ENCODE measurements at places on chromosomes 3 and 15. TPM values are rescaled to one million over a fixed set of nuclear protein-coding genes. Genes with fewer than 3 reads are reported as not detected.

Gene GP5
- total RNA-seq: not detected

Gene SPTSSB
- 0.31 TPM for total RNA-seq

Gene LZTFL1
- total RNA-seq: 6.8 TPM

Gene GPR87
- not detected for total RNA-seq

Gene FETUB
- not detected for total RNA-seq

Gene EPHB3
- total RNA-seq: 8.4 TPM

Gene ZNF660
- total RNA-seq: 2.6 TPM

Gene ACKR4
- not detected for total RNA-seq

Gene ZNF80
- not detected for total RNA-seq

Gene CCNDBP1
- total RNA-seq: 49.7 TPM

Gene SNTN
- total RNA-seq: not detected

Gene SATB1
- 8.9 TPM for total RNA-seq

Gene PFN2
- 243 TPM for total RNA-seq

Gene CD200R1
- total RNA-seq: 0.18 TPM

Gene ITGA11
- total RNA-seq: 0.03 TPM

Gene ZMYND10
- total RNA-seq: 1.3 TPM

Gene ARHGEF26
- total RNA-seq: 6.0 TPM

Gene MORC1
- not detected for total RNA-seq

Gene GOLGA8H
- total RNA-seq: 0.44 TPM

Gene SLC22A13
- total RNA-seq: 0.24 TPM

Gene CLDN16
- 0.96 TPM for total RNA-seq

Gene MESP2
- total RNA-seq: 2.0 TPM

Gene CCDC174
- total RNA-seq: 15.6 TPM

Gene DLL4
- 0.26 TPM for total RNA-seq

Gene OIP5
- 45.0 TPM for total RNA-seq

Gene GOLGA6L9
- total RNA-seq: 4.0 TPM

Gene TBC1D21
- not detected for total RNA-seq

Gene BBS4
- 55.1 TPM for total RNA-seq

Gene SCN11A
- total RNA-seq: 0.11 TPM

Gene SEMA4B
- total RNA-seq: 61.0 TPM

Gene CLRN1
- total RNA-seq: 0.22 TPM

Data from H7 (cell line).